ENCODE measurements at places on chromosomes 16 and 17.

- no peak for DNase-seq
Observed at GRCh38 chr17:75996665-75997590, 3.7 kb upstream of the CDK3 start.

- no peak for DNase-seq
Observed at GRCh38 chr16:51084074-51084928, 66.8 kb downstream of the SALL1 start.

GRCh38 chr17:6639586-6640535 is 650 bp downstream of the KIAA0753 start:
- DNase-seq = no peak

- no peak for DNase-seq
Observed at GRCh38 chr16:48232493-48233040, 11.5 kb upstream of the LONP2 start.

- no peak for DNase-seq
Observed at GRCh38 chr16:75789237-75789636, 62.9 kb upstream of the CPHXL start.

Data from hypothalamus (tissue), 51 donors.